ENCODE measurements at places on chromosomes 5 and 9.

- DNase-seq: no peak
Measured at GRCh38 chr9:83111169-83111568, 48.2 kb upstream of the RASEF start.

GRCh38 chr9:86975606-86976005, 28.3 kb upstream of the GAS1 start:
- DNase-seq: no peak

GRCh38 chr5:124739634-124740025, 6.8 kb downstream of the ZNF608 start:
- no peak for DNase-seq

GRCh38 chr5:136638084-136638483, 272.7 kb upstream of the TRPC7 start:
- DNase-seq: no peak

- DNase-seq: no peak
Measured at GRCh38 chr5:173507171-173507570, 109.3 kb downstream of the BOD1 start.

Measured in Right ventricle myocardium superior (tissue), 1 donor.